ENCODE measurements at places on chromosomes 13 and 19. TPM values are rescaled to one million over a fixed set of nuclear protein-coding genes. Genes with fewer than 3 reads are reported as not detected.
A peak's percentile ranks its signal among the peaks of the same experiment; 100 is the strongest.

GRCh38 chr19:50531171-50531612 lies 17.5 kb upstream of the ASPDH start:
- no peak for DNase-seq

GRCh38 chr19:14775869-14776586 lies 2.3 kb downstream of the ADGRE2 start:
- DNase-seq = no peak

GRCh38 chr13:73167028-73167820 lies 108.4 kb downstream of the KLF5 start:
- no peak for DNase-seq

- DNase-seq = no peak
Measured at GRCh38 chr13:20140487-20140886, 20.4 kb downstream of the GJA3 start.

- no peak for DNase-seq
Measured at GRCh38 chr19:53908935-53909415, at the start of gene CACNG7. Gene CACNG7, plus strand, starts transcription at chr19:53909278. Its CDS starts 3,554 bp downstream, at chr19:53912832.

DNA sequence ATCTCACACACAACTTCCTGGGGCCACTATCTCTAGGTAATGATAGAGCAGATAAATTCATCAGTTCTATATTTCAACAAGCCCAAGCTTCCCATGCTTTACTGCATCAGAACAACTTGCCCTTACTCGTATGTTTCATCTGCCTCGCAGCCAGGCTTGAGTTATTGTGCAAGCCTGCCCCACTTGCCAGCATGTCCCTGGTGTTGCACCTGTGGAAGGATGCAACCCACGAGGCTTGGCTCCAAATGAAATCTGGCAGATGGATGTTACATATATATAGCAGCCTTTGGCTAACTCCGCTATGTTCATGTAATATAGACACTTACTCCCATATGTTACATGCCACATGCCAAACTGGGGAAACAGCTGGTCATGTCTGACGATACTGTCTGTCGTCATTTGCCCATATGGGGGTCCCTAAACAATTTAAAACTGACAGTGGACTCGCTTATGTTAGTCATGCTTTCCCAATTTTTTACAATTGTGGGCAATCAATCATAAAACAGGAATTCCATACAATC lies 6.2 kb downstream of the ERVK3-1 start:
- DNase-seq = no peak

- DNase-seq = peak; percentile 77
Measured at GRCh38 chr13:112885782-112886268, 83.2 kb upstream of the MCF2L start.

GRCh38 chr13:98997738-98998641 lies 20.1 kb upstream of the DOCK9 start:
- no peak for DNase-seq

GRCh38 chr19:39736088-39736487 lies 1.7 kb downstream of the CLC start:
- DNase-seq = no peak

- DNase-seq = no peak
Measured at GRCh38 chr13:40968416-40969000, 50.6 kb downstream of the ELF1 start.

- DNase-seq = no peak
Measured at GRCh38 chr19:51097166-51097738, 11.0 kb downstream of the CTU1 start.

- DNase-seq = no peak
Measured at GRCh38 chr19:29118389-29118788, 94.6 kb downstream of the UQCRFS1 start.

DNA sequence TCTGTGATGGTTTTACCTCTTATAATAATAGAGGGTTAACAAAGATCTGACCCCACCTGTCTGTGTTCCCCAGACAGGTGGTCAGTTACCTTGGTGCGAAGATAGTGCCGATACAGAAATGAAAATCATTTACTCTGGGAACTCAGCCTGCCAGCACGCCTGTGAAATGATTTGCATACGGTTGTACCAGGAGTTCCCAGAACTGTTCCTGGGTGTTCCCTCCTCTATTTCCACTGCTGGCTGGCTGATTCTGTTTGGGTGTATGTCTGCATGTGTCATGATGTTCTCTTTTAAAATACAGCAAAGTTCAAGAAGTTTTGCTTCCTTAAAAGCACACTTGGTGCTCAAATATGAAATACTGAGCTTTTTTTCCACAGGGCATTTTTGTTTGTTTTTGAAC lies 527.1 kb downstream of the FGF9 start:
- DNase-seq = peak; percentile 56

DNA sequence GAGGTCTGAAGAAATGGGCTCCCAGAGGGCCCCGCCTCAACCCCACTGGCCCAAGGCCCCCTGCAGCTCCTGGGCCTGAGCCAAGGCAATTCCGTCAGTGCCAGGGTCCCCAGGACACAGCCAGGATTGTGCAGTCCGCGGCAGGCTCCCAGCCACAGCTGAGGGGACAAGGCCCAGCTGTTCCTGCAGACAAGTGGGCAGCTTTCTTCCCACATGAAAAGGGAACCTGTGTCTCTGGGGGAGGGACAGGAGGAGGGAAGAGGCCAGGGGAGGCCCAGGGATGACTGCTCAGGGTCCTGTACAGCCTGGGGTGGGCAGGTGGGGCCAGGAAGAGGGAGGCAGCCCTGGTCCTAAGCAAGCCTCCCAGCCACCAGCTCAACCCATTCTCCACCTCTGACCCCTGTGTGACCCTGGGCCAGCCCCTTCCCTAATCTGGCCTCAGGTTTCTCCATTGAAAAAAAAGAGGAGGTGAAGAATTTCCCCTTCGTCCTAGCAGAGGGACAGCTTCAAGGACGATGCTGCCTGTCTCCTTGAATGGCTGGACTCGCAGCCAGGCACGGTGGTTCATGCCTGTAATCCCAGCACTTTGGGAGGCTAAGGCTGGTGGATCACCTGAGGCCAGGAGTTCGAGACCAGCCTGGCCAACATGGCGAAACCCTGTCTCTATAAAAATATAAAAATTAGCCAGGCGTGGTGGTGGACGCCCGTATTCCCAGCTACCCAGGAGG lies 20.5 kb upstream of the VSTM2B start:
- no peak for DNase-seq

GRCh38 chr19:50485284-50485955 lies 8.8 kb upstream of the GARIN5A start:
- DNase-seq = no peak

- DNase-seq = no peak
Measured at GRCh38 chr13:45297456-45298205, 43.4 kb downstream of the TPT1 start.

DNA sequence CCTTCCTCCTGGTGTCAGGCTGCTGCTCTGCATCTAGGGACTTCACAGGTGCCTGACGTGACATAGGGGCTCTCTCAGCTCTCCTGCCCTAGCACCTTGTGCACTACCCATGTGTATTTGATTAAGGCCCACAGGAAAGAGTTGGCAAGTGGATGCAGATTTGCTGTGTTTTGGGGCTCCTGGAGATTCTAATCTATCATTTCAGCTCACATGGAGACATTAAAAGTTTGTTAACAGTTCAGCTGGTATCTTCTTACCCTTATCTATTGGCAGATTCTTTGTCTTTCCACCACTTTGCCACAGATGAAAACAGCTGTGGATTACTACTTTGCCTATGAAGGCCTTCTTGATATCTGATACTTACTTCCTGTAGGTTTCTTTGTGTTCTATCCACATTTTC lies 41.9 kb downstream of the WASF3 start:
- DNase-seq = no peak

- DNase-seq = no peak
Measured at GRCh38 chr19:49712397-49712859, 21.5 kb downstream of the CPT1C start.

GRCh38 chr19:53927739-53928138 lies 18.7 kb downstream of the CACNG7 start:
- DNase-seq = peak; percentile 65

DNA sequence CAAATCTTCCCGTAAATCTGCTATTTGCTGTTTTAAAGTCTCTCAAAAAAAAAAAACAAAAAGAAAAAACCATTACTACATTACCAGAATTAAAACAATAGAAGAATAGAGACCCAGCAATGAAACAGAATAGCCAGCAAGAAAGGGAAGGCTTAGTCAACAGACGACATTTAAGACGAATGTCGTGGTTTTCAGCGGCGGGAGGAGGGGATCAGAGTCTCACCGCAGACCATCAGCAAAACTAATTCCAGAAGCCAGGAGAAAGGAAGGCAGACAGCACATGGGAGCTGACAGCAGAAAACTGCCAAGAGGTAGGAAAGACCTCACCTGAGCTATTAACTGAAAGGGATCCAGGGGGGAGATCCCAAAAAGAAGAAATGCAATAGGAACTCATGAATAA lies 128.9 kb downstream of the RNF17 start:
- no peak for DNase-seq

DNA sequence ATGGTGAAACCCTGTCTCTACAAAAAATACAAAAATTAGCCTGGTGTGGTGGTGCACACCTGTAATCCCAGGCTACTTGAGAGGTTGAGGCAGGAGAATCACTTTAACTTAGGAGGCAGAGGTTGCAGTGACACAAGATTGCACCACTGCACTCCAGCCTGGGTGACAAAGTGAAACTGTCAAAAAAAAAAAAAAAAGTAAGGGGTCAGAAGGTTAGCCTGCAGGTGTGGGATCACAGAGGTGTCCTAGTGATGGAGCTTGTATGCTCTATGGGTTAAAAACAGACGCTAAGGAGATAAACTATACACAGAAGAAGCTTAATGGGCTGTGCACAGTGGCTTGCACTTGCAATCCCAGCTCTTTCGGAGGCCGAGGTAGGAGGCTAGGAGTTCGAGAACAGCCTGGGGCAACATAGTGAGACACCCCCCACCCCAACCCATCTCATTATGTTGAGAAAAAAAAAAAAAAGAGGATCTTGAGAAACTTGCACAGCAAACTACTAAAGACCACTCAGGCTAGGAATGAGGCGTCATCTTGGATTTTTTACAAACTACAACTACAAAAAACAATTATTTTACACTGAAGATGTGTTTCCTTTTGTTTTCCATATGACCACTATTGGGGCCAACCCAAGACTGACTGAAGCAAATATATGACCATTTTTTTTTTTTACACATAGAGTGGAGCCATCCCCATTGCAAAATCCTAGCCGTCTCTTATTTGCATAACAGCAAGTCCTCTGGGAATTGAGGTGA lies 7.9 kb downstream of the FOSB start:
- DNase-seq = no peak

DNA sequence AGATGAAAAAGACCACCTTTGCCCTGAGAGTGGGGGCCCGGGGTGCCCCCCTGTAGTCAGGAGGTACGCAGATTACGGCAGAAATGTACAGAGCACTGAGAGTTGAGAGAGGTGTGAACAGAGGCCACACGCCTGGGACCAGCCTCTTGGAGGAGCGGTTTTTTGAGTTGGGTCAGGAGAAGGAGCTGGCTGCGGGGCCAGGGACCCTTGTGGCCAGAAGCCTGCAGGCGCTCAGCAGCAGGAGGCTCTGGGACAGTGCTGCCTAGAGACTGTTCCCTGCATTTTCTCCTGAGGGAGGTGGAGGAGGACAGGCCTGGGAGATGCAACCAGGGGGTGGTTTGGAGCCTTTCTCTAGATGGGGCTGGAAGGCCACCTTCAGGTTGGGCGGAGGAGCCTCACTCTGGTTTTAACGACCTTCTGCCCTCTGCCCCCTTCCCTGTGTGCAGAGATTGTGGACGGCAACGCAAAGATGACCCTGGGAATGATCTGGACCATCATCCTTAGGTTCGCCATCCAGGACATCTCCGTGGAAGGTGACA lies 39.7 kb downstream of the CAPN12 start:
- DNase-seq = no peak

DNA sequence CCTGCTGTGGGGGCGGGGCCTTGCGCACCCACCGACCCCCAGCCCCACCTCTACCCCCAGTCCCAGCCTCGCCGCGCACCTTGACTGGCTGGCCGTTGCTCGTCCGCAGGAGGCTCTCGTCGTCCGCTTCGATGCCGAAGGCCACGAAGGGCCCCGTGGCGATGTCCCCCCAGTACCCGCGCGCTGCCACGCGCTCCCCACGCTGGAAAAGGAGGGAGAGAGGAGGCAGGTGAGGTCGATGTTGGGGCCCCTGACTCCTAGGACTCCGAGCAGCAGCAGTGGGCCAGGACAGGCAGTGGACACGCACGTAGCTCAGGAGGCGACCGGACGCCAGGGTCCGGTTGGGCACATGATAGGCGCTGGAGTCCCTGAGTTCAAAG lies 3.4 kb upstream of the TNNI3 start:
- no peak for DNase-seq

- DNase-seq = no peak
Measured at GRCh38 chr13:37375071-37375470, 223.5 kb downstream of the POSTN start.

DNA sequence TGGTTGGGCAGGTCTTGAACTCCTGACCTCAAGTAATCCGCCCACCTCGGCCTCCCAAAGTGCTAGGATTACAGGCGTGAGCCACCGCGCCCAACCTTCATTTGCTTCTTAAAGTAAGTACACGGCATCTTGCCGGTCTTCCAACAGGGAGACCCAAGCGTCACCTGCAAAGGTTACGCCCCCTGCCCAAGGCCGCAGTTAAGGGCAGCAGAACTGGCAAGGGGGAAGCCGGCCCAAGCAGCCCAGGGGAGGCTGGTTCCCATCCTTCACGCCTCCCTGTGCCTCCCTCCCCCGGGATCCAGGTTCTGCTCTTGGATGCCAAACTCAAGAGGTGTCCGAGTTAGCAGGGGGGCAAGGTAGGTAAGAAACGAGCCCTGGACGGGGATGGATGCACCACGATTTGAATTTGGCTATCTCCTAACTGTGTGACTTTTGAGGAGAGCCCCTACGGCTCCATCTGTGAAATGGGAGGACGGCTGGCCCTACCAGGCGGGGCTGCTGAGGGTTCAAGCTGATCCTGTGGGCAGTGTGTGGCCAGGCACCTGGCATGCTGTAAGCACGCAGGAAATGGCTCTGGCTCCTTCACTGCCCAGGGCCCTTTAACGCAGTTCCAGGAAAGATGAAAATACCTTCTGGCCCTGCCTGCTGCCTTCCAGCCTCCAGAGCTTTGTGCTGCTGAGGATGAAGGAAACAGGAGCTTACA lies 9.0 kb downstream of the RFX1 start:
- DNase-seq = no peak

GRCh38 chr19:15123900-15124299 lies 16.7 kb downstream of the SYDE1 start:
- DNase-seq = peak; percentile 50

LYL1 gene
- 3.1 TPM for polyA plus RNA-seq

PSG4 gene
- polyA plus RNA-seq = 0.99 TPM

APOC1 gene
- polyA plus RNA-seq = 12.1 TPM

COMMD6 gene
- polyA plus RNA-seq = 215 TPM

RAB3A gene
- 3.2 TPM for polyA plus RNA-seq

PPM1N gene
- 0.71 TPM for polyA plus RNA-seq

USPL1 gene
- 20.3 TPM for polyA plus RNA-seq

APOE gene
- 36.7 TPM for polyA plus RNA-seq

PPAN gene
- 23.4 TPM for polyA plus RNA-seq

AMER2 gene
- 0.34 TPM for polyA plus RNA-seq

ONECUT3 gene
- polyA plus RNA-seq = 0.04 TPM

SYCN gene
- not detected for polyA plus RNA-seq

WASF3 gene
- polyA plus RNA-seq = 7.8 TPM
